ENCODE measurements at places on chromosomes 4 and X.

- DNase-seq = no peak
These were observed 104.4 kb downstream of the ASMT start for GRCh38 chrX:1719270-1719669.

- DNase-seq = no peak
These were observed 743.5 kb downstream of the ARAP2 start for GRCh38 chr4:35500812-35501211.

GRCh38 chr4:74524985-74525384 is 80.0 kb downstream of the AREG start:
- no peak for DNase-seq

DNA sequence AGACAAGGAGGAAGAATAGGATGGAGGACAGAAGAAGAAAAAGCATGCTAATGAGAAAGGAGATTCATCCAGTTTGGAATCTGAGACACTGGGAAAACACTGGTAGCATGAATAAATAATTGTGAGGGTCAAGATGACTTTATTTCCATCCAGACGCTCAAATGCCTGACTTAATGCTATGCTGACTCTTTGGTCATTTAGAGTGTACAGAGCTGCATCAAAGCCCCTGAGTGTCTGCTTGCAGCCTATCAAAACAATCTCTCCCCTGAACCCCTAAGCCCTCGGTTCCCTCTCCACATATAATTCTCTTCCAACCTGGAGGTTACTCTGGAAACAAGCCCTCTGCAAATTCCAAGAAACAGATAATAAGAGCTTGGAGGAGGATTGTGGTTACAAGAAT is 208.8 kb downstream of the MAGEB17 start:
- DNase-seq = no peak

DNA sequence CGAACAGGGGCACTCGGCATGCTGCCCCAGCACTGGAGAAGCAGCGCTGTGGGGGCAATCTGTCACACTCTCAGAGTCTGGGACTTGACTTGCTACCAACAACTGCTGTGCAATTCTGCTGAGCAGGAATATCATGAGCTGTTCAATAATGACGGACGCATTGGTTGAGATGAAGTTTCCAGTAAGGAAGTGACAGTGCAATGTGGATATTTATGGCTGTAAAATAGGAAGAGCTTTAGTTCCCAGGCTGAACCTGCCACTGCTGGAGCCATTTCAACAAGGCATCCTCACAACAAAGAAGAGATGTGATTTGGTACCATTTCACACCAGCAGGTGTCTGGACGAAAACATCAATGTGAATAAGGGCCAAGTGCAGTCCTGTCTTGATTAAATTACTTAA is 24.2 kb downstream of the CHST7 start:
- DNase-seq = no peak

DNA sequence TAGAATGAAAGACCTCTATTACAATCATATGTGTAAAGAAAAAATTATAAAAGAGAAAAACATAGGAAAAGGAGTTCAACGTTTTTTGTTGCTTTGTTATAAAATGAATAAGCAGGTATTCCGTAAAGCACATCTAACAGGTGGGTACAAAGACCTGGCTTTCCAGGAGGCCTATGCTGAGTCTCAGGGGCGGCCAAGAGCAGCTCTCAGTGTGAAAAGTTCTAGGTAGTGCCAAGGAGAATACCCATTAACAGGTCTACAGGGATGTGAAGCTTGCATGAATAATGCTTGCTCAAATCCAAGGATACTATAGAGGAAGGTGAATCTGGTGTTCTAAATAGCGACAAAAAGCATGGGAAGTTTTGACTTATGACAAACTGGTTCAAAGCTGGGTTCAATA is 944.4 kb downstream of the PDHA2 start:
- no peak for DNase-seq

GRCh38 chr4:112513971-112514646 is 1.9 kb downstream of the NEUROG2 start:
- peak; percentile 21 for DNase-seq

- DNase-seq = no peak
These were observed 257.5 kb upstream of the ANKRD50 start for GRCh38 chr4:124970011-124970410.

- DNase-seq = no peak
These were observed at the start of gene ARHGEF9 for GRCh38 chrX:63784902-63785707. ARHGEF9 (minus strand) TSS chrX:63785214; CDS start chrX:63785145, 69 bp downstream.

DNA sequence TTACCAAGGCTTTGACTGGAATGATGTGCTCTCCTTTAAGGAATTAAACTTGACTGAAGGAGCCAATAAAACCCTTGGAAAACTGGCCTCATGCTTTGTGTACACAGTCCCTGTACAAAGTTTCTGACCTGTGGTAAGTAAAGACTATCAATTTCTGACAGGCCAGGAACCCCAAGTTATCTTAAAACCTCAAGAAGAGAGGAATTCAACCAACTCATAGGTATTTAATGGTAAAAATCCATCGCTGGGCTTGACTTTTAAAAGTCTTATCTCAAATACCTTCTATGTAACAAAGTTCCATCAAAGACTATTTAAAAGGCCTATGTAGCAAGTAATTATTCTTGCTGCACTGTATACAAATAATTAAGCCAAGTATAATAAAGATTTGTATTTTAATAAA is 103.7 kb upstream of the TENT5D start:
- DNase-seq = no peak

GRCh38 chr4:76896614-76897535 is 1.1 kb downstream of the SOWAHB start:
- peak; percentile 62 for DNase-seq

DNA sequence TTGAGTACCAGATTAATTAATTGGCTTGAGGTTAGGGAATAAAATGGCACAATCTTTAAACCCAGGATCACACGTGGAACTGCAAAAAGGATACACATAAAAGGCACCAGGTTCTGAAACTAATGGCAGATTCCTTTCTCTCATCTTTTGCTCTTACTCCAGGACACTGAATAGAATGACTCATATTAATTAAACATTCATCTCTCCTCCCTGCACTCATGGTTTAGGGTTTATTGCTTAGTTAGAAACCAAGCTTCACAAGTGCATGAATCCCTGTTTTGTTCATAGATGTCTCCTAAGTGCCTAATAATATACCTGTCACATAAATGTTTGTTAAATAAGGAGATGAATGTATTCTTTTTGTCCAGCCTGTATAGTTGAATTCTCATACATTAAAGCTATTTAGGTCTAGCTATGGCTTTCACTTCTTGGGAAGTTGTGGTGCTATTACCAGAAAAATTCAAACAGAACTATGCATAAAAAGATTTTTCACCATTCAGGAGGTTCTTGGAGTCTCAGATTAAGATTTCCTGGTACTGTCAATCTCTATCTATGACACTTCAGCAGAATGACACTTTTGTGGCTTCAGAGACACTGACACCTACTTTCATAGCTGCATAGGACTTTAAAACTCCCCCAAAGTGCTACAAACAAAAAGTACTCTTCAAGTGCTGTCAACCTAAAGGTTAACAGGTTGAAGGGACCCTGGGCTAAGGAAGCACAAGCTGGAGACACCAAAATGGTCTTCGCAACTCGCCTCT is 7.4 kb downstream of the CORIN start:
- DNase-seq = no peak

GRCh38 chr4:145048817-145049216 is 49.2 kb downstream of the ANAPC10 start:
- DNase-seq = no peak

- no peak for DNase-seq
These were observed 29.4 kb downstream of the C4orf51 start for GRCh38 chr4:145709336-145709735.

DNA sequence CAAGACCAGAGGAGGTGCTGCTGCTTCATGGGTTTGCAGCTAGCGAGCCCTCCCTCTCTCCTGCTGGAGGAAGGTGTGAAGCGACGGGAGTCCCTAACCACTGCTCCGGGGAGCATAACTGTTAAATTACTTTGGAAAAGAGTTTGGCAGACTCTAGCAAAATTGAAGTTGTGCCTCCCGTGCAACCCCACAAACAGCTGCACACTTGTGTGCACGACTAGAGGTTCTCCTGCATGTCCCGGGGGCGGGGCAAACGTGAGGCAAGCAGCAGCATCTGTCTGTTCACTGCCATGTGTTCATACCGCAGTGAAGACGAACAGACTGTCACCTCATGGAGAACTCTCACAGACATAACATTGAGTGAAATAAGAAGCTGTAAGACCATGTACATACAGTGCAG is 34.5 kb downstream of the TNIP2 start:
- DNase-seq = no peak

DNA sequence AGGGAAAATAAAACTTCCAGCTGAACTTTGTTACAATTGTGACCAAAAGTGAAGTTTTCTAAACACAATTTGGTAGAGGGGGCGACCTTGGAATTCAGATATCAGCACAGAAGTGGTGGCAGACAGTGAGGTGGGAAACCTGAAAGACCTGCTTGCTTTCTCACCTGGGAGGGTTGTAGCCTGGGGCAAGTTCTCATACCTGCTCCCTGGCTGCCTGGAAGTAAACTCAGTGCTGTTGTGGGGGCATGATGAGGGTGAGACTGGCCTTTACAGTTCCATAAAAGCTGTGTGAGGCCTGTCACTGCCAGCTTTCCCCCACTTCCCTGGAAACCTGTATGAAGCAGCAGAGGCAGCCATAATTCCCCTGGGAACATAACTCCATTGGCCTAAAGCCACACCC is 1180.2 kb downstream of the FAM133A start:
- no peak for DNase-seq

- DNase-seq = peak; percentile 94
These were observed 39.6 kb downstream of the ZCCHC13 start for GRCh38 chrX:74343343-74344279.

GRCh38 chr4:119692001-119692400 is 63.4 kb upstream of the PDE5A start:
- no peak for DNase-seq

DNA sequence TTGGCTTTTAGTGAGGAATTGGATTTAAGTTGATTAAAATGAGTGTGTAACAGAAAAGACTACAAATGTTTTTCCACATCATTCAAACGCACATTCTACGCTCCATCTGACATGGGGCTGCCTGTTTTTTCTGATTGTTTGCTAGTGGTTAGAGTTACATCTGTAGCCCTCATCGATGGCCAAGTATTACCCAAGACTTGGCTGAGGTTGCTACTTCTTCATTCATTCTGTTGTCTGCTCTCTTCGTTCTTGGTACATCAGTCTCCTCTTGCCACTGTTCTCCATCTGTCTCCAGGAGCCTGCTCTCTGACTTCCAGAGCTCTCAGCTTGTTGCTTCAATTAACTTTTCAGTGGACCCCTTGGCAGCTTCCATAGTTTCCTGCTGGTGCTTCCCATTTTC is 1844.6 kb upstream of the TENM3 start:
- no peak for DNase-seq

GRCh38 chrX:14936561-14936960 is 63.3 kb downstream of the MOSPD2 start:
- no peak for DNase-seq

DNA sequence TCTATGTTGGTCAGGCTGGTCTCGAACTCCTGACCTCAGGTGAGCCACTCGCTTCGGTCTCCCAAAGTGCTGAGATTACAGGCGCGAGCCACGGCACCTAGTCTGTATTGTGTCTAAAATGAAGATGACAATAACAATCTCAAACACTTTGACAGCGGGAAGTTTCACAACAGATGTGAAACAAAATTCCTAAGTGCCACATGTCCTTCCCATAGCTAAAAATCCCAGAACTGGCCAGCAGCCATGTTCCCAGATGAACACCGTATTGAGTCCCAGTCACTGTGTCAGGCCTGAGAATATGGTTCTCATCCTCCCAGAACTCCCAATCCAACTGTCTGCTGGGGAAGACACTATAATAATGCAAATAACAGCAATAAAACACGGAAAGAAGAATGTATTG is 16.4 kb upstream of the KLHL8 start:
- DNase-seq = no peak

- no peak for DNase-seq
These were observed 102.8 kb downstream of the NAF1 start for GRCh38 chr4:163063891-163064290.

DNA sequence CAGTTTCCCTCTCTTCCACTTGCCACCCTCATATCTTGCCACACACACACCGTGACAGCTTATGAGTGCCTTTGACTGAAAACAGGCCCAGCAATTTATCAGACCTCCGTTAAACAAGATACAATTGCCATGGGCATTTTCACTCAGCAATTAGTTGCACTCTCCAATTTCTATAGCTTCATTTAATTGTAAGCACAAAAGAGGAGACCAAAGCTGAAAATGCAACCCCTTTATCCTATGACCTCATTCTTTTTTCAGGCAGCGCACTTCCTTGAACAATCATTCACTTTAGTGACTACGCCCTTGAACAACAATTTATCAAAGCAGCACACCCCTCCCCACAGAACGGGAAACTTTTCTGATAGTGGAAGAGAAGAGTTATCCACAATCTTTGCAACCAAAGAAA is 4.1 kb downstream of the POF1B start:
- DNase-seq = no peak

DNA sequence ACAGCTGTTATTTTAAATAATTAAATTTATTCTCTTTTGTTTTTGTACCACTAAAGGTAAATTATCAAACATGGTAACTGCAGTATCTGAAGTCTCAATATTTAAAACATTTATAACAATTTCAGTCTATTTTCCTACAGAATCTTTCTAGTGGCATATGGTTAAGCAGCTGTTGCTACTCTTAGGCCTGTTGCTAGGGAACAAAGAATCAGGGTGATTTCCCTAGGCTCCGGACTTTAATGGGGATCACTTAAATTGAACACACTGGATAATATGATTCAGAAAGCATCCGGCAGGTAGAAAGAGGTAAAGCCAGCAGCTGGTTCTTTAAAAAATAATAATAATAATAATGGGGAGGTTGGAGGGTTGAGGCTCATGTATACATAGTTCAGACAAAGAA is 17.6 kb downstream of the FBXO8 start:
- no peak for DNase-seq

DNA sequence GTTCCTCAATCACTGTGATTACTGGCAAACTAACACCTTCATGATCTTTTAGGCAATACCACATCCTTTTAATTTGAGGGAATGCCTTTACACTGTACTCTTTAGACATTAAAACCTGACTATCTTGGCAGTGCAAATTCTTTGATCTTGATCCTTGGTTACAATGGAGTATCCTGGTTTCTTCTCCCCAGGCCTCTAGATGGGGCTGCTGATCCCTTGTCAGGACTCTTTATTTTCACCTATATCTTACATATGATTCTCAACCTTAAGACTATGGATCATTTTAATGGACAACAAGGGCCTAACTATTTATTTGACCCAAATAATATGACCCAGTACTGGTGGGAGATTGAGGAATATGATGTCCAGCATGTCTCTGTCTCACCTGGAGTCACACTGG is 1005.5 kb upstream of the INTU start:
- DNase-seq = peak; percentile 41

- no peak for DNase-seq
These were observed 610.2 kb downstream of the UBE2NL start for GRCh38 chrX:144494074-144494473.

- no peak for DNase-seq
These were observed 9.5 kb upstream of the CXCL8 start for GRCh38 chr4:73730867-73731266.
